ENCODE measurements at places on chromosomes 5 and 9.
A peak's percentile ranks its signal among the peaks of the same experiment; 100 is the strongest.

DNA sequence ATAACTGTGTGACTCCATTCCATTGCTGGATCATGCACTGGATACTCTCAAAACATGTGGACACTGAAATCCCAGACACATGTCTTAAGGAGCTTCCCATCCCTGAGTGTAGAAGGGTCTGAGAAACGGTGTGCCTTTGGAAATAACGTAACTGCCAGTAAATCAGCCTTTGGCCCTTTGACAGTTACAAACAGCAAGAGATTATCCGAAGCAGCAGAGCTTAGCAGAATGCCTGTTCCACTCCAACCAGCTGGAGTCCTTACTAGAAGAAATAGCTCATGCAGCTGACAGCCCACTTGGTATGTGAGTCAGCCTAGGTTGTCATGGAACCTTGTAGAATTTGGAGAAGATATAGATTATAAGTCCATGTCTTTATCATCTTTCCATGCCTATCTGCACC lies 7.0 kb downstream of the TMEM252 start:
- no peaks in the 10 kb centered on the region for H3K36me3 ChIP-seq
- no peak overlapping the region for H3K27ac ChIP-seq
- peaks cover 2% of the 10 kb centered on the region for H3K4me1 ChIP-seq
- DNase-seq: no peak
- H3K27me3 ChIP-seq: no peaks in the 10 kb centered on the region

DNA sequence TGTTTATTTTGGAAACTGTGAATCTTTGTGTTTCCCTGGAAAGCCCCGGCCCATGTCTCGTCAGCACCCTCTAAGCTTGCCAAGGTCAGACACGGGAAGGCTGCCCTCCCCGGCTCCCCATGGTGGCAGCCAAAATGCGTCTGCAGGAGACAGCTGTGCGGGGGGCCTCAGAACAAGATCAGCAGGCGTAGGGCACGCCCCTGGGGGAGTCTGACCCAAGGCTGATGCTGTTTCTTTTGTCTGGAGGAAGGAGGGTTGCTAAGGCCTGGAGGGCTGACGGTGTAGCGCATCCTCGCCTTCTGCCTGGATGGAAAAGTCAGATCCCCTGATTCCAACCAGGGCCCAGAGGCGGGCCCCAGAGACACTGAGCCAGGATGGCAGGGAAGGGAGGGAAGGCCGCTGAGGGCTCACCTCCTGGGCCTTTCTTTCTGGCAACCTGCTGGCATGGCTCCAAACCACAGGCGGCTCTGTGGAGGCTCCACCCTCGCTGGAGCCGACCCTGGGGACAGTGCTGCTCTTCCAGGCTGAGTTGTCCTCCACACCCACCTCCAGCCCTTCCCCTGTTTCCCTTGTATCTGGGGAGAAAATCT lies 57.2 kb downstream of the OLFM1 start:
- peak overlapping the region; percentile 48 for H3K4me3 ChIP-seq
- peaks cover 12% of the 10 kb centered on the region for H3K27me3 ChIP-seq
- no peaks in the 10 kb centered on the region for H3K36me3 ChIP-seq
- peaks cover 28% of the 10 kb centered on the region for H3K4me1 ChIP-seq
- no peak for DNase-seq

DNA sequence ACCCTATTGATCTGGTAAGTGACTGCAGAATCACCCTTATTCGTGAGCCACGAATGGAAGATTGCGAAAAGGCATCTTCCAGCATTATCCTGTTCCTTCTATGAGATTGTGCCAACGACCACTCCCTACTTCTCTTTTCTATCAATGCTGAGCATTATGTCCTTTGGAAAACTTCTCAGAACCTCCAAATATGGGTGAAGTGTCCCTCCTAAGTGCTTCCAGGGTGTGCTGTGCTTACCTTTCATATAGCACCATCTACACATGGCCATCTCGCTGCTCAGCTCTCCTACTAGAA lies 14.7 kb upstream of the LCP2 start:
- H3K27ac ChIP-seq: no peak overlapping the region
- H3K27me3 ChIP-seq: peaks cover 4% of the 10 kb centered on the region
- H3K4me3 ChIP-seq: no peak overlapping the region
- no peak for DNase-seq

GRCh38 chr9:35570709-35571504 lies 34.2 kb upstream of the TESK1 start:
- peaks cover 10% of the 10 kb centered on the region for H3K4me1 ChIP-seq
- H3K36me3 ChIP-seq: no peaks in the 10 kb centered on the region
- peaks cover 2% of the 10 kb centered on the region for H3K27me3 ChIP-seq
- no peak for DNase-seq

DNA sequence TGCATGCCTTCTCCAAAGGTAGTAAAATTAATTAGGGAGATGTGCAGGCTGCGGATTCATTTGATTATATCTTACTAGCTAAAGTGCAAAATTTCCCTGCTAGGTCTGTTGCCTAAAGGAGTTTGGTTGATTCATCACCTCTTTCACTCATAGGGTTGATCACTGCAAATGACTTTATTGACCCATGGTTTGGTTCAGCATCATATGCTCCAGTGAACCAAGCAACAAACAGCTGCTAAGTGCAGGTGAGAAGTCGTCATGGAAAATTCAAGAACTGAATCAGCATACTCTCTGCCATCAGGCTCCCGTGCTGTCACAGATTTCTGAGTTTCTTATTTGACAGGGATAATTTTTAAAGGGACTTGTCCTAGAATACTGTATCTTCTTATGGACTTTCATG lies 571.8 kb upstream of the CDH18 start:
- no peak for DNase-seq
- no peak overlapping the region for H3K27ac ChIP-seq
- H3K27me3 ChIP-seq: no peaks in the 10 kb centered on the region
- no peak overlapping the region for H3K4me3 ChIP-seq
- no peaks in the 10 kb centered on the region for H3K4me1 ChIP-seq

- no peak overlapping the region for H3K4me3 ChIP-seq
- H3K4me1 ChIP-seq: peaks cover 36% of the 10 kb centered on the region
- peak overlapping the region; percentile 44 for H3K27ac ChIP-seq
Measured at GRCh38 chr5:143066556-143067281, 296.5 kb downstream of the ARHGAP26 start.

- H3K4me3 ChIP-seq: no peak overlapping the region
- no peak overlapping the region for H3K27ac ChIP-seq
- no peak for DNase-seq
- peaks cover 4% of the 10 kb centered on the region for H3K36me3 ChIP-seq
- H3K4me1 ChIP-seq: no peaks in the 10 kb centered on the region
Measured at GRCh38 chr5:139453683-139454567, 8.6 kb downstream of the ECSCR start.

DNA sequence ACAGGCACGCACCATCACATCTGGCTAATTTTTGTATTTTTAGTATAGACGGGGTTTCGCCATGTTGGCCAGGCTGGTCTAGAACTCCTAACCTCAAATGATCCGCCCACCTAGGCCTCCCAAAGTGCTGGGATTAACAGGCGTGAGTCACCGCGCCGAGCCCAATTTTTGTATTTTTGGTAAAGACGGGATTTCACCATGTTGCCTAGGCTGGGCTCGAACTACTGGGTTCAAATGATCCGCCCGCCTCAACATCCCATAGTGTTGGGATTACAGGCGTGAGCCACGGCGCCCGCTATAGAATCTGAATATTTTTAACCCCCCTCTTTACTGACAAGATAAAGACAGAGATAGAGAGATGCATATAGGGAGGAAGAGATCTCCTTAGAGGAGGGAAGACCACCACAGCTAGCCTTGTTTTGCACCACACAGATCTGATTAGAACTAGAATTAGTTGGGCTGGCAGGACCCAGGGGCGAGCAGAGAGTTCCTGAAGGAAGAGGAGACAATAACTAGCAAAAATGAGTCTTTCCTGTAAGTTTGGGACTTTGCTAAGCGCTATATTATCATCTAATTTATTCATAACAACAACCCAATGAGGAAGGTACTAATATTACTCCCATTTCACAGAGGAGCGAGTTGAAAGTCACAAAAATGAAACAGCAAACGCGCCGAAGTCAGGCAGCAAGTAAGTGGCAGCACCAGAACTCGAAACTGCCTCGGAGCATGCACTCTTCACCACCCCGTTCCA lies 1.5 kb upstream of the ANKHD1 start:
- H3K36me3 ChIP-seq: no peaks in the 10 kb centered on the region
- peak overlapping the region; percentile 56 for H3K27ac ChIP-seq
- no peak overlapping the region for H3K4me3 ChIP-seq
- no peak for DNase-seq
- H3K4me1 ChIP-seq: peaks cover 12% of the 10 kb centered on the region

DNA sequence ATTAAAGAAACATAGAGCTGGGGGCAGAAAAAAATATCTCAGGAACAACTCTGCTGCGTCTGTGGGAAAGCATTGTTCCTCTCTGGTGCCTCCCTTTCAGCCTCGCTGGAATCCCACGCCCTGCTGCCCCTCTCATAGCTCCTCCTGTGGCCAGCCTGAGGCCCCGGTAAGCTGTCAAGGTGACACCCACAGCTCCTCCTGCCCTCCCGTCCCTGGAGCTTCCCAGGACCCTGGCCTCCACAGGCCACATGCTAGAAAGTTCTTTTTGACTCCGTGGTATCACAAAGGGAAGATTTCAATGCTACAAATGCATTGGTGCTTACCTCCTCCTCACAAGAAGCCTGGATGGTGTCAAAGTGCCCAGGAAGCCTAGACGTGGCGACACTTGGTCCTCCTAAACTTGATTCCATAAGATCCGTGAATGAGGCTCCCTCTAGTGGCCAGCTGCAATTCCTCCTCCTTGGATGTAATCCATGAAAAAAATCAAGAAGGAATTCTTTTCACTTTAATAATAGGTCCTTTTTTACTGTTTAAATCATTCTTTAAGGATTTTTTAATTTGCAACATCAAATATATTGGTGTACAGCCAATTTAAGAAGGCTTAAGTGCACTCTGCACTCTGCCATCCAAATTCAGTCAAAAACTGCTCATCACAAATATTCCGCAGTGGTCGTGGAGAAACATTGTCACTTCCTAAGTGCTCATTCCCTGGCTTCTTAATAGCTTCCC lies 104.9 kb downstream of the CFAP90 start:
- H3K4me1 ChIP-seq: peaks cover 2% of the 10 kb centered on the region
- no peaks in the 10 kb centered on the region for H3K36me3 ChIP-seq
- no peak overlapping the region for H3K4me3 ChIP-seq
- H3K27ac ChIP-seq: no peak overlapping the region
- DNase-seq: peak; percentile 86

DNA sequence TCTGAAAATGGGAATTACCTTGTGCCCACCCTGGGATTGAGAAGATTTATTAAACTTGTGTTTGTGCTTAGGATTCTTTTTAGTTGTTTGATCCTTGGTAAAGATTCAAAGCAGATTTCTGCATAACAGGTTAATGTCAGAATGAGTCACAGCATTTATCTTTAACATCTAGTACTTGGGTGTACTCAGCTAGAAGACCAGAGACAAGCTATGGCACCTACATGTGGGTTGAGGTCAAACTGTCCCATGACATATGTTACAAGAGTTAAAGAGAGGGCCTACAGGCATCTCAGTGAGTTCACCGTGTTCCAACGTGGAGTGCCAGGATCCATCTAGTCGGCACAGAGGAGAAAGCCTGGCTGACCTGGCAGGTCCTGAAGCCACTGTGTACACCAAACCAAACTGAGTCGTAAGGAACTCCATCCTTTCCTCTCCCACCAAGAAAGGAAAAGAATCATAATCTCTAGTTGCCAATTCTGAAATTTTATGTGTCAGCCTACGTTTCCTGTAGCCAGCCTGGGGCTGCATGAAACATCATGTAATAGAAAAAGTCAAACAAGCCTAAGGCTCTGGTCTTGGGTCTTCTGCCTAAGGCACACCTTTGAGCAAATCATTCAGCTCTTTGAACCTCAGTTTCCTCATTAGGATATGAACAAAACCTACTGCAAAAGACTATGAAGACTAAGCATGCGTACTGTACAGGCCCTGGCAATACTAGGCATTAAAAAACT lies 73.7 kb downstream of the RCL1 start:
- peaks cover 6% of the 10 kb centered on the region for H3K4me1 ChIP-seq
- no peaks in the 10 kb centered on the region for H3K27me3 ChIP-seq
- no peak for DNase-seq
- no peak overlapping the region for H3K4me3 ChIP-seq

DNA sequence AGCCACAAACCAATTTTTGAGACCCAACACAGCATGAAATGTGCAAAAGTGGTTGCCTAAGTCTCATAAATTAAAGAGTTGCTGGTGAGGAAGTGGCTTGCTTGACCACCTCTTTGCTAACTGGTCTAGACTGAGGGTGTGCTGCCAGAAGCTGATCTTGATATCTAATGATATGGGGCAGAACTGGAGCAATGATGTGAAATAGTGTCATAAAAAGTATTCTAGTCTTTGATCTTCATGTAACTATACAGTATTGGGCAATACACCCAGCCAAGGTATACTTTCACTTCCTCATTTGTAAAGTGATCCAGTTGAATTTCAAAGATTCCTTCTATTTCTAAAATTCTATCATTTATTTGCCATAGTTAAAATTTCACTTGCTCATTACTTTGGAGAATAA lies 5.9 kb upstream of the YTHDC2 start:
- no peak overlapping the region for H3K4me3 ChIP-seq
- H3K27me3 ChIP-seq: no peaks in the 10 kb centered on the region
- no peak for DNase-seq
- H3K4me1 ChIP-seq: peaks cover 4% of the 10 kb centered on the region
- H3K27ac ChIP-seq: no peak overlapping the region

GRCh38 chr9:129939431-129939830 lies 103.6 kb downstream of the FNBP1 start:
- peaks cover 14% of the 10 kb centered on the region for H3K4me1 ChIP-seq
- H3K27me3 ChIP-seq: no peaks in the 10 kb centered on the region
- no peak for DNase-seq
- H3K36me3 ChIP-seq: peaks cover 15% of the 10 kb centered on the region

DNA sequence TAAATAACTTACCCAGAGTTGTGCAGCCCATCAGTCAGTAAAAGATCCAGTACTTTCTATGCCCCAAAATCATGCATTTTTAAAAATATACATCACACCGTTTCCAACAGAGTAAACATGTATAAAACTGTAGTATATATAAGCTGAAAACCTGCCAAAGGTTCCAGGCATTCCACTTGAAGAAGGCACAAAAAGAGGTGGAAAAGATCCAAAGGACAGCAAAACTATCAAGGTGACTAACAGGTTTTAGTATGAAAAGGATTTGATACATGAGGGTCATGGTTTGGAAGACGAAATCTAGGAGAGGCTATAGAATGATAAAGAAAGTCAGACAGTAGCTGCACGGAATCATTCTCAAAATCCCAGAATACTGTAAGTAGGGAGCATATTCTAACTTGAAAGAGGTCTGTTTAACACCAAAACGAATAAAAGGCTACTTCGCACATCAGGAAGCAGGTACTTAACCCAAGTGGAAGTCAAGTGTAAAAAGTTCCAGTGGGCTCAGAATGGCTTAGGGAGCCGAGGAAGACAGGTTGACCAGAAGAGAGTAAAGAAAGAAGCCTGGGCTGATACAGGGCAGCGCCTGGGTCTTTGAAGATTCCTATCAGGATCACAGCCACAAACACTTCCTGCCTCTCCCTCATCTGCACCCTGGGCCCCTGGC lies 207.2 kb downstream of the ADAMTS12 start:
- no peaks in the 10 kb centered on the region for H3K36me3 ChIP-seq
- no peaks in the 10 kb centered on the region for H3K4me1 ChIP-seq
- no peak overlapping the region for H3K4me3 ChIP-seq
- no peak overlapping the region for H3K27ac ChIP-seq

DNA sequence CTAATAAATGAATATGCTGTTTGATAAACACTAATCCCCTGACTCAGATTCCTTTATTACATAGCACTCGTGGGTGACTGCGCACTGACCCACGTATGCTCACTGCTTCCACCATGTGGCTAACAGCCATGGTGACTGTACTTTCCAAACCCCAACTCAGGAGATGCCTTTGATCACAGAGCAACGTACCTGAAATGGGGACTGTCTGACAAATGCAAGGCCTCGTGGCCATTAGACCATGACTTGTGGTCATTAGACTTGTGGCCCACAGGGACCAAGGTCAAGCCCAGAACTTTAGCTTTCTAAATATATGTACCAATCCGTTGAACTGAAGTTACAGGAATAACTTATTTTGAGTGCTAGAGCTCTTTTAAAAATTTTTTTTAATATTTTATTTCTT lies 46.6 kb downstream of the CYFIP2 start:
- no peaks in the 10 kb centered on the region for H3K27me3 ChIP-seq
- no peaks in the 10 kb centered on the region for H3K36me3 ChIP-seq

Data from glutamatergic neuron (in vitro differentiated cells).